Activated CD4-positive, alpha-beta T cell treated with anti-CD3 and anti-CD28 coated beads, Interleukin-2, amount 50 U/mL, for 24 hours (primary cell): ENCODE measurements at places on chromosomes 2 and 18.

DNA sequence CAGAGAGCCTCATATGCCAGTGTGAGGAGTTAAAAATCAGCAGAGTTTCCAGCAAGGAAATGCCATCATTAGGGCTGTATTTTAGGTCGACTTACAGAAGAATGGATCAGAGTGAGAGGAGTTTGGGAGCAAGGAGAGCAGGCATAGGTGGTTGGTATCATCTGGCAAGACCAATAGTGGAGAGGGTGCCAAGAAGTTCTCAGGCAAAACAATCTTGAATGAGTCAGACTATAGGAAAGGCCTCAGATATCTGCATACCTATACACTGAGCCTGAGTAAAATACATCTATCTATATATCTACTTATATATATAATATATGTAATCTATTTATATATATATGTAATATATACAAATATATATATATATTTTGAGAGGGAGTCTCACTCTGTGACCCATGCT lies 57.3 kb downstream of the TMEFF2 start:
- DNase-seq: no peak

GRCh38 chr2:68487773-68488355 lies 20.5 kb downstream of the APLF start:
- DNase-seq: no peak

DNA sequence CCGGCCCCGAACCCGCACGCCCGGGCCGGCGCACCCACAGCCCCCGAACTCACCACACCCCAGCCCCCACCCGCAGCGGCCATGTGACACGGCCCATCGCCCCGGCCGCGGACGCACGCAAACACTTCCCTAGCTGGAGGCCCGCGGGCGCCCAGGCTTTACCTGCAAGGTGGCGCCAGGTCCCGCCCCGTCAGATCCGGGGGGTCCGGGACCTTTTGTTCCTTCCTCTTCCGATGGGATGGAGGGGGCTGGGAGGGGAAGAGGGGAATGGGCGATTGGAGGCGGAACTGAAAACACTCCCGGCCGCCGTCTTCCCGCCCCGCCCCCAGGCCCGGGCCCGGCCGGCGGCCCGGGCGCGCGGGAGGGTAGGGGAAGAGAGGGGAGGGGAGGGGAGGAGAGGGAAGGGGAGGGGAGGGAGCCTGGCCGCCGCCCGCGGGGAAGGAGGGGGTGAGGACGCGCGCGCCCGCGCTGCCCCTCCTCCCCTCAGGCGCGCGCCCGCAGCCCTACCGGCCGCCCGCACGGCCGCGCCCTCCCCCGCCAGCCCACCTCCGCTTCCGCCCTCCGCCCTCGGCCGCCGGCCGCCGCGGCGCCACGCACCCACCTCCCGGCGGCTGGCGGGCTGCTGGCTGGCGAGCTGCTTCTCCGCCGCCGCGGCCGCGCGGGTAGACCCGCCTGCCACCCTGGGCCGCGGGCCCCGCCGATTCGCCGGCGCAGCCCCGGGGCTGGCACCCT lies at the start of gene SMAD2:
Gene SMAD2, minus strand, starts transcription at position 461 of the 732 bp plus-strand sequence. CDS start 33,903 bp downstream, outside the sequence.
- DNase-seq: peak; percentile 62

DNA sequence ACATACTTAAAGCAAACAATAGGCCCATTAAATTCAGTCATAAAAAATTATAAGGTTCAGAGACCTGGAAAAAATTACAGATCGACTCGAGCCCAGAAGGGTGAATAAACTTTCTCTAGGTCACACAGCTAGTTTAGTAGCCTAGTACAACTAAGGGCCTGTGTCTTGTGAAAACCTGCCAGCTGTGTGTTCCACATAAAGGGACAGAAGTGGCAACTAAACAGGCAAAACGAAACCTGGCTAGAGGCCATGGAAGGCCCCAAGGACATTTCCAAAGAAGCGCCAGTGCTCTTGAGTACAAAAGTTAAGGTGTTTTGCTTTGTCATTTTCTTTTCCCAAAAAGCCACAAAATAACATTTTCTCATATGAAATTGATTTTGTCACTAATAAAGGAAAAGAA lies 164.9 kb downstream of the L3MBTL4 start:
- no peak for DNase-seq

GRCh38 chr18:8735274-8735673 lies 29.9 kb downstream of the MTCL1 start:
- no peak for DNase-seq

- DNase-seq: no peak
Measured at GRCh38 chr2:73994178-73994831, 9.6 kb downstream of the TET3 start.

- no peak for DNase-seq
Measured at GRCh38 chr2:149587950-149588487, 444 bp upstream of the MMADHC start.

DNA sequence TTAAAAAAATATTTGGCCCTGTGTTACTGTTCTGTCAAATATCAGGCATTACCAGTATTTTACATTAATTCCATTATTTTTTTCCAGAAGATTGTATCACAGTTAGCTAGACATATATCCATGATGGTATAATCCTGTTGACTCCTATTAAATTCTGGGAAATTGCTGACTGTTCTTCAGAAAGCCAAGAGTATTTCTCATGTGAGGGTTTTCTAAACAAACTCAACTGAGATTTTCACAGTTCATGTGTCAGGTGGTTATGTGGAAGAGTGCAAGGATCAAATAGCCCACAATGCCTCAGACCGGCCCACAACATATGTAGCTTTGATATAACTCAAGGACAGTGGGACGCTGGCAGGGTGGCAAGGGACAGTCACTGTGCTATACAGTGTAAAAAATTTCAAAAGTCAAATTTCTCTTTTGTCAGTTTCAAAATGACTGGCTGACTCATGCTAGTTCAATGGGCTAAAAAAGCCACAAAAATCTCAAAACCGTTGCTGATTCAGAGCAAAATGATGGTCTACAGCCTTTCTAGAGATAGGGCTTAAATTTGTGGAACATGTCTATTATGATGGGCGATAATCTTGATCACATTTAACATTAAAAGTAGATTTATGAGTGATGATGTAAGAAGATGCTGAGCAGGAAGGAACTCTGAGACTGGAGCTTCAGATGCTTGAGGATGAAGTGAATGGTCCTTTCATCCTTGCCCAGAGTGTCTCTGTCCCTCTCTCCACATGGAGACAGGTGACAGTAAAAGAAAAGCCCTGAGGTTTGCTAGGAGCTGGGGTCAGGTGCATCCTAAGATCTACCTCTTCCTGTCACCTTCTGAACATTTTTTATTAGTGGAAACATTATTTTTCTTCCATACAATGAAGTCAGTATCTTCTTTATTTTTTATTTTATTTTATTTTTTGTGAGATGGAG lies 175.8 kb upstream of the PIEZO2 start:
- DNase-seq: no peak

- no peak for DNase-seq
Measured at GRCh38 chr2:225276207-225276606, 123.3 kb upstream of the NYAP2 start.

GRCh38 chr2:54878182-54878581 lies 154.7 kb downstream of the EML6 start:
- no peak for DNase-seq

GRCh38 chr2:238425979-238426567 lies 654 bp upstream of the ASB1 start:
- DNase-seq: no peak

GRCh38 chr18:27887711-27888495 lies 289.0 kb downstream of the CDH2 start:
- no peak for DNase-seq

GRCh38 chr2:190468814-190469569 lies 60.8 kb downstream of the MFSD6 start:
- DNase-seq: no peak
